Aorta (tissue), 5 donors: ENCODE measurements at places on chromosomes 11 and 22.

- no peak for DNase-seq
Observed at GRCh38 chr22:42065438-42066125, 5.0 kb downstream of the NAGA start.

DNA sequence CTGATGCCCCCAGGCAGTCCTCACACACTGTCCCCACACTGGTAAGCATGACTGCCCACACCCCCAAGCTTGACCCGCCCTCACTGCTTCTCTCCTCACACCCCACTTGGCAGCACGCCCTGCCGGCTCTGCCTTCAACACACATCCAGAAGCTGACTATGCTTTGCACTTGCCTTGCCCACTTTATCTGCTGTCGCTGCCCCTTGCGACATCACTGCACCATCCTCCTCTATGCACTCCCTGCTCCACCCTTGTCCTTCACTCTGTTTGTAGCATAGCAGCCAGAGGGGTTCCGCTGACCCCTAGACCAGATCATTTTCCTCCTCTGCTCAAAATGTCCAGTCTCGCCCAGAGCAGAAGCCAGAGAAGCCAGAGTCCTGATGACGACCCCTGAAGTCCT, 25.3 kb upstream of the SLC25A1 start:
- DNase-seq: no peak

DNA sequence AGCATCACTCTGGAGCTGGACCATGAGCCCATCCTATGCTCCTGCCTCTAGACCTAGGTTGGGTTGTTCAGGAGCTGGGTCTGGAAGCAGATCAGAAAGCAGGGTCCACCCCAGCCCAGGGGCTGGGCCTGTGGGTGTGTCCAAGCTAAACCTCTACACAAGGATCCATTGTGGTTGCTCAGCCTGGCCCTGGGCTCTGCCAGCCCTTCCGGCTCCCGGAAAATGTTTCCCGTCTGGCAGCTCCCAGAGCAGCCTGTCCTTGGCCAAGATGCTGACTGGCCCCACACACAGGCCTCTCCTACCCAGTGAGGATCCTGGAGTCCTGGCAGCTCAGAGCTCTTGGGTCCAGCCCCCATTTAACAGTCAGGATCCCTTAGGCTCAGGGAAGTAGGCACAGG, 35.3 kb upstream of the FCHSD2 start:
- peak; percentile 83 for DNase-seq

DNA sequence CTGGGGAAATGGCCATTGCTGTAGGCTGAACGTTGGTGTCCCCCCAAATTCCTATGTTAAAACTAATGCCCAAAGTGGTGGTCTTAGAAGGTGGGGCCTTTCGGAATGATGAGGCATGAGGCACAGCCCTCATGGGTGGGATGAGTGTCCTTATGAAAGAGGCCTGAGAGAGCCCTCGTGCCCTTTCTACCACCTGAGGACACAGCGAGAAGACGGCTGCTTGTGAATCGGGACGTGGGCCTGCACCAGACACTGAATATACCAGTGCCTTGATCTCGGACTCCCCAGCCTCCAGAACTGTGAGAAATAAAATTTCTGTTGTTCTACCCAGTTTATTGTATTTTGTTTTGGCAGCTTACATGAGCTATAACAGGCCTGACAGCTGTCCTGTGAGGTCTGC, 162.9 kb upstream of the B3GAT1 start:
- no peak for DNase-seq

- DNase-seq: peak; percentile 81
Observed at GRCh38 chr11:12110714-12111548, 541 bp downstream of the MICAL2 start.

DNA sequence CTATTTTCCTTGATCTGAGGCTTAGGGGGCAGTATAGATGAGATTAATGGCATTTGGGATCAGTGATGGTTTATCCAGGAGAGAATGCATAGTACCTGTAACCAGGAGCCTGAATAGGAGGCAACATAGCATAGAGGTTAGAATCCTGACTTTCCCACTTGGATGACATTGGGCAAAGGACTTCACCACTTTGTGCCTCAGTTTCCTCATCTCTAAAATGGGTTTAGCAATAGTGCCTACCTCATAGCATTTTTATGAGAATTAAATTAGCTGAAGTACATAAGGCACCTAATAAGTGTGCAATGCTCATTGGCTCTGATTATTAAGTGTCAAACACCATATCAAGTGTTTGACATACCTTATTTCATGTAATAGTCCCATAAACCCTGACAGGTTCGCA, 30.8 kb downstream of the CD44 start:
- DNase-seq: no peak

GRCh38 chr22:48346311-48346710, 1481.4 kb downstream of the BRD1 start:
- DNase-seq: no peak

- no peak for DNase-seq
Observed at GRCh38 chr11:9901943-9902342, 238.1 kb downstream of the SWAP70 start.

GRCh38 chr11:2149864-2150847, 10.9 kb downstream of the INS start:
- DNase-seq: no peak

DNA sequence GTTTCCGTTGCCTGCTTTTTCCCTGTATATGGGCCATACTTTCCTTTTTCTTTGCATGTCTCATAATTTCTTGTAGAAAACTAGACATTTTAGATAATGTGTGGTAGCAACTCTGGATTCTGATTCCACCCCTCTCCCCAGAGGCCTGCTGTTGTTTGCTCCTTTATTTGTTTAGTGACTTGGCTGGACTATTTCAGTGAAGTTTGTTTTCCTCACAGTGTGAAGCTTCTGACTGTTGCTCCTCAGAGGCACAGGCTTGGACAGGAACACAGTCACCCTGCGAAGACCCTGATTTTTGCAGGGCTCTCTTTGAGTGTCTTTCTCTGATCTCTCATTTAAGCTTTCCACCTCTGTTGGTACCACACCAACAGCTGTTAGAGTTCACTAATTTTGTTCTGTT, 72.5 kb downstream of the SWAP70 start:
- no peak for DNase-seq

DNA sequence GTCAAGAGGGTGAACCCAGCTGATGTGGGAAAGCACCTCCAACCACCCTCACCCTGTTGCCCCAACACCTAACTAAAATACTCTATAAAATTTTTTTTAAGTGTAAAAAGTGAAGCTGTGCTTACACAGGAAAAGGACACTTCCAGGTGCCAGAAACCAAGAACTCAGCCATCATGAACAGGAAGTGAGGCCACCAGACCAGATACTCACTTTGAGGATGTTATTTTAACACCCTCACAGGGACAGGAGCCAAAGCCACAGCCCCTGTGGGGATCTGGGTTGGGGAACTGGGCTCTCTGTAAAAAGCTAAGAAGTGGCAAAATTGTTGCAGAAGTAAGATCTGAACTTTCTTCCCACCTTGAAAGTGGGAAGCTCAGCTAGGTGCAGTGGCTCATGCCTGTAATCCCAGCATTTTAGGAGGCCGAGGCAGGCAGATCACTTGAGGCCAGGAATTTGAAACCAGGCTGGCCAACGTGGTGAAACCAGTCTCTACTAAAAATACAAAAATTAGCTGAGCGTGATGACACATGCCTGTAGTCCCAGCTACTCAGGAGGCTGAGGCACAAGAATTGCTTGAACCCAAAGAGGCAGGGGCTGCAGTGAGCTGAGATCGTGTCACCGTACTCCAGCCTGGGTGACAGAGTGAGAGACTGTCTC, 3.8 kb downstream of the RSPH14 start:
- no peak for DNase-seq
